Brain pericyte (primary cell): ENCODE measurements at places on chromosomes 12 and 14.

GRCh38 chr12:5083955-5084849 is 40.5 kb downstream of the KCNA5 start:
- peak; percentile 30 for DNase-seq

DNA sequence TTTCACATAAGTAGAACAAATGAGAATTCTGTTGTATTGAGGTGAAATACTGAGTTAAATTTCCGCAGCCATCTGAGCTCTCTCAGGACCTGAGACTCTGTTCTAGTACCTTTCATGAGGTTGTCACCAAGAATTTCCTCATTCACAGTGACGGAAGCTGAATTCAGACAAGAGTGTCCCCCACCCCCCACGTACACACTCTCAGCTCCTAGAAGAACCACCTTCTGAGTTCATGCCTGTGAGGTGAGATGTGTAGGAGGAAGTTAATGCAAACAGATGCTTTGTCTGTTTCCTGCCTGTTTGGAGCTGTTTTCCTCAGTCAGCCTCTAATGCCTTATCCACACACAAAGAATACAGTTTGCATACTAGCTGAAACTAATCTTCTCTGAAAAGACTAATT is 18.2 kb downstream of the BICDL1 start:
- DNase-seq: no peak

DNA sequence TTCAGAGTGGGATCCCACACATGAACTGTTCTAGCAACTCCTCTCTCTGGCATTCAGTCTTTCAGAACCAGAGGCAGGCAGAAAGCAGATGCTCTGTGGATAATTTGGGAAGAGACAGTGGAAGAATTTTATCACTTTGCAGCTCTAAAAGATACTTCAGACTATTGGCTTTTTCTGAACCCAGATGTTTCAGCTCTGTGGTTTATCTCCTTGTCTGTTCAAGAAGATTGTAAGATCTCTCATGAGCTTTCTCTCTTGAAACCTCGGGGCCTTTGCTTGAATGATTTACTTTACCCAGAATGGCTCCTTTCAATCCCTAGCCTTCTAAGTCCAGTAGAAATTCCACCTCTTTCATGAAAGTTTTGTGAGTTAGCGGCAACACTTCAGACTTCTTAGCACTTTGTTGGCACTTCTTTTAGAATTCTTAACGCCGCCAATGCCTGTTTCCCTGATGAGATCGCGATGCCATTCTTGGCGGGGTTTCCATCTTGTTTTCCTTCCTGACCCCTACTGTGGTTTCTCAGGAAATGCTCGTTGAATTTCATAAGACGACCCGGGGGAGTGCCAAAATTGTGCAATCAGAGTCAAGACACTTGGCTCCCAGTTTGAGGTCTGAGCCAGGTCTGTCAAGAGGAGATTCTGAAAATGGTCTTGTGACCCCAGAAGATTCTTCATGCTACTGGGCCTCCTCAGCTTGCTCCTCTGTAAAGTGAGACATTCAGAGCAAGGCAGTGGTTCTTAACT is 107.0 kb upstream of the PRICKLE1 start:
- DNase-seq: no peak

- peak; percentile 65 for DNase-seq
These were observed 135.0 kb upstream of the HIF1A start for GRCh38 chr14:61560323-61560722.

- DNase-seq: no peak
These were observed 48.4 kb downstream of the ETV6 start for GRCh38 chr12:11697670-11698387.

DNA sequence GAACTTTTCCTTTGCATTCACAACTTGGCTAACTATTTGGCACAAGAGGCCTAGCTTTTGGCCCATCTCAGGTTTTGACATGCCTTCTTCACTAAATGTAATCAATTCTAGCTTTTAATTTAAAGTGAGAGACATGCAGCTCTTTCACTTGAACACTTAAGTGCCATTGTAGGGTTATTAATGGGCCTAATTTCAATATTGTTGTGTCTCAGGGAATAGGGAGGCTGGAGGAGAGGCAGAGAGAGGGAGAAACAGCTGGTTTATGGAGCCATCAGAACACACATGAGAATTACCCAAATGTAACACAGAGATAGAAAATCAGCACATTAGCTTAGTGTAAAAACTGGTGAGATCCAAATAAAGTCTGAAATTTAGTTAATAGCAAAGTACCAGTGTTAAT is 157.4 kb downstream of the RPAP3 start:
- no peak for DNase-seq

DNA sequence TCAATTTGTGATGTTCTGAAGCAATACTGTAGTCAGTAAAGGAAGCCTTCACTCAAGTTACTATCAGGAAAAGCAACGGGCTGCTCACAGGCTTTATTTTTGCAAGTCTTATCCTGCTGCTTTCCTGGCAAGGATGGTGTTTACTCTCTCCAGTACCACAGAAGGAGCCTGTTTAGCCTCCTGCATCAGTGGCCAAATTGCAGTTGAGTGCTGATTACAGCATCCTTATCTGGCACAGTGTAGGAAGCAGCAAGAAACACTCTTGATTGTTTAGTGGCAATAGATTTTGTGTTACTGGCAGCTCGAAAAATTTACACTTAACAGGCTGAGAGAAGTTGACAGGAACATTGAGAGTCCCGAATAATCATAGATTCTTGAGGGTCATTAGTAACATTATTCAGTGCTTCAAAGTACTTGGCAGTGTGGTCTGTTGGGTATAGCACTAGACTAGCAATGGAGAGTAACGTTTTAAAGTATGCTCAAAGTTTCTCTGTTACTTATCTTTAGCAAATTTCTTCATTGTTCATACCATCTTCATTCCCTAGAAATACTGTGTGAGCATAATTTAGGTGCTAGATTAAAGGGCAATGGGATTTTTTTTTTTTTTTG is 11.7 kb downstream of the TULP3 start:
- peak; percentile 65 for DNase-seq

- no peak for DNase-seq
These were observed 65.9 kb downstream of the FGD6 start for GRCh38 chr12:95151406-95151805.

- DNase-seq: no peak
These were observed 29.1 kb downstream of the NOC4L start for GRCh38 chr12:132173135-132174014.

GRCh38 chr12:79706156-79706555 is 15.4 kb upstream of the PAWR start:
- DNase-seq: no peak

DNA sequence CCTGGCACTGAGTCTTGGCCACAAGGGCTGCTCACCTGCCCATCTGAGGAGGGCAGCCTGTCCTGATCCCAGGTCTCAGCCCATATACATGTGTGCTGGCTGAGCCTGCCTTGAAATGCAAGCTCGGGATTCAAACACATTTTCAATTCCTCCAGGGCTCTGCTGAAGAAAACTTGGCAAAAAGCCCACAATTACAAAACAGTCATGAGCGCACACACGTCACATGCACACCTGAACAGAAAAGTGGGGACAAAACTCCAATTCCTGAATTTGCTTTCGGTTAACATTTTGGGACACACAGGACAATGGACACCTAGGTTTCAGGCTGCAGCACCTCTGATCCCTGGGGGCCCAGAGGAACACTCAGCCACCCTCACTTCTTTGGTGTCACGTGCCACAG is 113.9 kb downstream of the RBM19 start:
- DNase-seq: no peak

DNA sequence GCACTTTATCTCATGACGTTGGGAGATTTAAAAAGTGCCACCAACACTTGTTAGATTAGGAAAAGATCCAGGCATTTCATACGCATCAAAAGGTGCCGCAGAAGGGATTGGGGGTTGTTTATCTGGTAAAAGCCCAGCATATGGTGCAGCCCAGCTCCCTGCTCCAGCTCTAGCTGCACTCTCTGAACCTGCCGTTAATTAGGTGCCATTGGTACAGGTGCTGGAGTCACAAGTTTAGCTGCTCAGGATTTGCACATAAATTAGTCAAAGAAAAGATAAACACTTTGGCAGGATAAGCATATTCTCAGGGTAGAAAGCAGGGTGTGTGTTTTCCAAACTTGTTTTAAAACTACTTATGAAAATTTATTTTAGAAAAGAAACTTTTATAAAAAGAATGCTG is 932.6 kb upstream of the TMEM132C start:
- DNase-seq: no peak

DNA sequence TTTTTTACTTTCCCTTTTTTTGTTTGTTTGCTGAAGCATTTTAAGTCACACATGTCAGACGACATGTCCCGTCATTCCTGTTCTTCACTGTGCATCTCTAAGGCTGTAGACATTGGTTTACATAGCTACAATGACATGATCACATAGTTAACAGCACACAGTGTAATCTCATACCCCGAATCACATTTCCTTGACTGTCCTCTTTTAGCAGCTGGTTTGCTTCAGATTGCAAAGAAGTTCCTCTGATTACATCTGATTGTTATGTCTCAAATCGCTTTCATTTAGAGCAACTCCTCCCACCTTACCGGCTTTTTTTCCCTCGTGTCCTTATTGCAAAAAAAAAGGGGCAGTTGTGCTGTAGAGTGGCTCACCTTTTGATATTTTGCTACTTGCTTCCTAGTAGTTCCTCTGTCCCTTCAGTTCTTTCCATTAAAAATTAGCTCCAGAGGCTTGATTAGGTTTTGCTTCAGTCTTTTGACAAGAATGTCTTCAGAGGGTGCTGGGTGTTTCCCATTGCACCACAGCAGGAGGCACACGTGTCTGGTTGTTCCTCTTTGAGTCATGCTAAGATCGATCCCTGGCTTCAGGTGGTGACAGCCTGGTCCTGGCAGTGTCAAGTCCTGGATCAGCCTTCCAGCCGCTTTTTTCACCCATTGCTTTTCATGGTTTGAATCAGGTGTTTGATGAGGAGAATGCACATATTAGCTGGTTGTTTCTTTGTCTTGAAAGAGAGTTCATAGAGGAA is 35.0 kb downstream of the ZNF664 start:
- DNase-seq: no peak

- no peak for DNase-seq
These were observed 156.5 kb upstream of the EEA1 start for GRCh38 chr12:93085383-93086287.

GRCh38 chr14:74478996-74479635 is 14.0 kb downstream of the NPC2 start:
- no peak for DNase-seq

DNA sequence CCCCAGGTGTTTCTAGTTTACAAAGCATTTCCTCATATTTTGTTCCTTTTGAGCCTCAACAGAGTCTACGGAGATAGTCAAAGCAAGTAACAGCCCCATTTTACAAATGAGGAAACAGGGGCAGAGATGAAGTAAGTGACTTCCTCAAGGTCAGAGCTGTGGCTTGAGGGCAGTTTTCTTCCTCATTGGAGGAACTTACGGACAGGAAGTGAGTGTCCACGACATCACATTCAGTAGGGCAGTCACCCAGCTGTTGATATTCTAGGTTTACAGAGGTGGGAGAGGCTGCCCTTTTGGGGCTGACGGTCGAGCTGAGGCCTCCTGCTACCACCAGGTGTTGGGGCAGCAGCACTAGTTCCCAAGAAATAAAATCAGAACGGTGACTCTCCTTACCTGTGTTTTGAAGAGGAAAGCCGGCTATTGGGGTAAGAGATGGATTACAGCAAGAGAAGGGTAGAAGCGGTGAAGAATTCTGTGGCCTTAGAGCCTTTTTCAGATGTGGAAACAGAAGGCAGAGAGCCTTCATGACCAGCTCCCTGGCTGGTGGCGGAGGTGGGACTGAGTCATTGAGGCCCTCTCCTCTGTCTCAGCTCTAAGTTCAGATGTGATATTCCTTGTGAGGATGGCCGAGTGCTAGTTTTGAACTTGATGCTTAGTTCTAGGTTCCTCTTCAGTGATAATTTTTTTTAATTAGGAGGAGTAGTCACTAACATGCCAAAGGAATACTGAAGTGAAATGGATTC is 41.7 kb downstream of the SUSD6 start:
- DNase-seq: no peak

DNA sequence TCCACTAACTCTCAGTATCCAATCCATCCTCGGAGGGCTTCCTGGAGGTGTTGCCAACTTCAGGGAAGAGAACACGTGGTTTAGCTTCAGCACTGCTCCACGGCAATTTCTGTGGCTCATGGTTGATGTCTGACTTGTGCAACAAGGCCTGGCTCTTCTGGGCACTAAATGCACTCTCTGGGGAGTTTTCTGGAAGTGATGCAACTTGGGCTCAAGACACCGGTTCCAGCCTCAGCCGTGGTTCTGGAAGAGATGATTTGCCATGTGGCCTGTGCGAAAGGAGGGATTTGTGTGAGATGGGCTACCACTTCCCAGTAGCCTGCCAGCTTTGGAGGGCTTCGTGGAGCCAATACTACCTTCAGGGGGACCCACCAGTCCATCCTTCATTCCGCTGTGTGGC is 118.6 kb upstream of the RTL1 start:
- DNase-seq: no peak

- DNase-seq: no peak
These were observed 385.8 kb downstream of the FLRT2 start for GRCh38 chr14:85915711-85916110.

DNA sequence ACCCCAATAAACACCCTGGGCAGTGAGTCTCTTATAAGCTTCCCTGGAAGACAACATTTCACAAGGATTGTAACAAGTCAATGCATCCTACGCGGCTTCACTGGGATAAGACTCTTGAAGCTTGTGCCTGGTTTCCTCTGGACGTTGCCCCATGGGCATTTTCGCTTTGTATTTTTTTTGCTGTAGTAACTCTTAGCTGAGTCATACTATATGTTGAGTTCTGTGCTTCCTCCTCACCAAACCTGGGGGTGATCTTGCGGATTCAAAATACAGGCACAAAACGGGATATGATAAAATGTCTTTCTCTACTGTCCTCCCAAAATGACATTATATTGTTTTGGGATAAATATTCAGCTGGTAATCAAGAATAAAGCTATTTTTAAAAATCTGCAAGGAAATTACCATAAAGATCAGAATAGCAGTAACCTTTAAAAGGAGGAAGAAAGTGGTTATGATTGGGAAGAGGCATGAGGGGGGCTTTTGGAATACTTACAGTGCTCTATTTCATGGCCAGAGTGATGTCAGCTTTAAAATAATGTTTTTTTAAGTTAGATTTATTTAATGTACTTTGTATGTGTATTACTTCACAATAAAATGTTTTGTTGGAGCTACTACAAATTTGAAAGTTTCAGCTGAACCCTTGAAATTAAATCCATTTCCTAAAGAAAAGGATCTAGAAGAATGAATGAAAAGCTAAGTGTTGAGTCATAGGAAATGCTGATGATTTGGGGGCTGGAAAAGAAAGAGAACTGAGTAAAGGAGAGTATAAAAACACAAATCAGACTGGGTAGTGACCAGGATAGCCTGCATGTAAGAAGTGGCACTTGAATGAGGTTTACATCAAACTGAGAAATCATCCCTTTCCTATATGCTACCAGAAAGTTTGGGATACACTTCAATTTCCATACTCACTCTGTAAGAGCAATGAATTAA is 14.7 kb downstream of the BTBD7 start:
- DNase-seq: peak; percentile 30

GRCh38 chr14:60163693-60164092 is 1.5 kb downstream of the DHRS7 start:
- no peak for DNase-seq
